ENCODE measurements at places on chromosomes 4 and X.

DNA sequence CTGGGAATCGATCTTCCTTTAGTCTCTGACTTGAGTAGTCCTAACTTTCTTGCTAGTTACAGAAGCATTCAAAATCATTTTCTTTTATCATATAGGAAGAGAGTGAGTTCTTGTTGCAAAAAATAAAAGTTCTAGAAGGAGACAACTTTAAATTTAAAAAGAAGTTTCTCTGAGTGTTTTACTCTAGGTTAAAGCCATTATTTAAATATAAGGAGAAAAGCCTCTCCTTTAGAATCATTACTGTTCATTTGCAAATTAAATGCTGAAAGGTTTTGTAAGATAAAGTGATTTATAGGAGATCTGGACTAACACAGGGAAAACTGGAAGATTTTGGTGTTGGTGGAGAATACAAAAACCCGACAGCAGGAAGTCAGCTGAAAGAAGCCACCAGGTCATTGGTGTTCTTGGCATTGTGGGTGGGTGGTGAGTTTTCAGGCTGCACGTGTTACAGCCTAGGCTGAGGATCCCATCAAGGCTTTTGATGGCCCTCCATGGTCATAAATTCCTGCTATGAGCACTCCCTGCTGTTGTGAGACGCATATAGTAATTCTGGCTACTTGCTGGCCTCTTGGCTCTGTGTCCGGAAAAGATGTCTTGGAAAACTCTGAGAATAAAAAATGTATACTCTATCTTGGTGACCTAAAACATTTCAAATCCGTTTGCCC lies 81.6 kb downstream of the GPAT3 start:
- no peak for DNase-seq

DNA sequence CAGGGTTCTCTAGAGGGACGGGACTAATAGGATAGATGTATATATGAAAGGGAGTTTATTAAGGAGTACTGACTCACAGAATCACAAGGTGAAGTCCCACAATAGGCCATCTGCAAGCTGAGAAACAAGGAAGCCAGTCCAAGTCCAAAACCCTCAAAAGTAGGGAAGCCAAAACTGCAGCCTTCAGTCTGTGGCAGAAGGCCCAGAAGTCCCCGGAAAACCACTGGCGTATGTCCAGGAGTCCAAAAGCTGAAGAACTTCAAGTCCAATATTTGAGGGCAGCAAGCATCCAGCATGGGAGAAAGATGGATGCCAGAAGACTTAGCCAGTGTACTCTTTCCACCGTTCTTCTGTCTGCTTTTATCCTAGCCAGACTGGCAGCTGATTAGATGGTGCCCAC lies 227.2 kb downstream of the KCTD8 start:
- no peak for DNase-seq

DNA sequence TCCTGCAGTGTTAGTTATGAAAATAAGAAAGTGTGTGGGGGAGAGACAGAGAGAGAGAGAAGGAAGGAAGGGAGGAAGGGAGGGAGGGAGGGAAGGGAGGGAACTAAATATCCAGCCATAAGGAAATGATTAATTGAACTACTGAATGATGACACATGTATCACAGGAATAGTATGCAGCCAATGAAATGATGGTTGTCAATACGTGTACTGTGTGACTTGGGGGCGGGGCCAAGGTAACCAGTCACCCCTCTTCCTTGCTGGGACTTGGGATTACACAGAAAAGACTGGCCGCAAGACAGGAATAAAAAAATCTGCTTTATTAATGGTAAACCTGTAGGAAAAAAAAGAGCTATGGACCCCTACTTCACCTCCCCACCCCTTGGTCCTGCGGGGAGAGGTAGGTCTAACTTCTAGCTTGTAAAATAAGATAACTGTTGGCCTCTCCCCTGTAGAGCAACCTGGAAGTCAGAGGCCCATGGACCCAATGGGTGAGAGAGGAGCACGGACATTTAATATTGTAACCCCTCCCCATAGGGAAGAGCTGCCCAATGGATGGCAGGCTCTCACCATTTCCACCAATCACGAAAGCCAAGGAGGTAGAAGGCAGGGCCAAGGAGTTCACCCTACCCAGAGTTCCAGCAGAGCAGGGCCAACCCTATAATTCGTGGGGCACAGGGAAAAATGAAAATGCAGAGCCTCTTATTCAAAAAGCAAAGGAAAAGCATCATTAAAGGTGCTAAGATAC lies 7.4 kb downstream of the PPP2R2C start:
- DNase-seq: no peak

GRCh38 chr4:53477038-53477565 lies 99.7 kb downstream of the FIP1L1 start:
- DNase-seq: no peak

GRCh38 chr4:67256388-67257043 lies 288.8 kb downstream of the CENPC start:
- no peak for DNase-seq

GRCh38 chr4:123398853-123399626 lies 2.4 kb downstream of the SPRY1 start:
- peak; percentile 57 for DNase-seq

- DNase-seq: no peak
Observed at GRCh38 chr4:163673848-163674697, 179.6 kb downstream of the TMA16 start.

DNA sequence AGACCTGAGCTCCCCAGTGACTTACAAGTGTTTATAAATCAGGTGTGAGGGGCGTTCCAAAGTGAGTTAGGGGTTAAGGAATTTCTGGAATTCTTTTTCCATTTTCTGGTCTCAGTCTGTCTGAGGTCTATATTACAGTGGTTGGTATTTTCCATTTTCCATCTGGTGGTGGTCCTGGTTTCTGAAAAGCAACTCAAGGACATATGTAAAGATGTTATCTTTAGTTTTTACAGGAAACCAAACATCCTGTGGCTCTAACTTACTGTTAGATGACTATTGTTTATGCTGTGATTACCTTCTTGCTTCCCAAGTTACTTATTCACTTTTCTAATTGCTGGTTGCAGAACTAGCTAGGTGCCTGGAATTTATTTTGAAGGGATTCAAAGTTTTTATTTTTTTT lies 53.5 kb upstream of the IL21 start:
- no peak for DNase-seq

GRCh38 chr4:138659812-138660316 lies 355.7 kb upstream of the NOCT start:
- no peak for DNase-seq

- no peak for DNase-seq
Observed at GRCh38 chr4:139438141-139438540, 15.8 kb upstream of the RAB33B start.

GRCh38 chr4:26028793-26029567 lies 115.0 kb downstream of the SMIM20 start:
- DNase-seq: peak; percentile 75

All from activated naive CD4-positive, alpha-beta T cell treated with anti-CD3 and anti-CD28 coated beads, Interleukin-2, amount 10 ng/mL, durations not matched to agents 7 days and 5 days (primary cell).